ENCODE measurements at places on chromosomes 6 and 20.
A peak's percentile ranks its signal among the peaks of the same experiment; 100 is the strongest.

- no peak for DNase-seq
Observed at GRCh38 chr6:21754891-21755290, 161.3 kb downstream of the SOX4 start.

DNA sequence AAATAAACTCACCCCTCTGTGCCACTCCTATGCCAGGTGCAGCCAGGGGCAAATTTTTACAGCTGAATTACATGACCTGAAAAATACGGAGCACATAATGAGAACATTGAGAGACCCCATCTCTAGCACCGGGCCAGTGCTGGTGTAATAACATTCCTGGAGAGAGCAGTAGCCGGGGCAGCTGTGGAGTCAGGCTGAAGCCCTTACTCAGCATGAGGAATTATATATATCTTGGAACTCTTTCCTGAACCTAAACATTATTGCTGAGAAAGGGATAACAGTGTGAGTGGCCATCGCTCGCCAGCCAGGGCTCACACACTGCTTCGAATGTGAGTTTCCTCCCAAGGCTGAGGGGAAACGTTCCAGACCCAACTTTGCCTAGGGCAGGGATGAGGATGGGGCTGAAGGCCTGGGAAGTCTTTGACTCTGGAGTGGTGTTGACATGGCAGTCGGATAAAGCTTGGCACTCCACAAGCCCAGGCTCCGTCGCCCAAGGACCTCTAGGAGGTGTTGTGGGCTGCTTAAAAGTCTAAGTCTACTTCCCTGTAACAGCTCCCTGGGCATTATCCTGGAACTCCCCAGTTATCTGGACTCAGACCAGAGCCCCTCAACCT, 269.8 kb downstream of the CDC5L start:
- DNase-seq, result no peak

- DNase-seq, result peak; percentile 31
Observed at GRCh38 chr20:47501116-47501481, 588 bp upstream of the NCOA3 start.

DNA sequence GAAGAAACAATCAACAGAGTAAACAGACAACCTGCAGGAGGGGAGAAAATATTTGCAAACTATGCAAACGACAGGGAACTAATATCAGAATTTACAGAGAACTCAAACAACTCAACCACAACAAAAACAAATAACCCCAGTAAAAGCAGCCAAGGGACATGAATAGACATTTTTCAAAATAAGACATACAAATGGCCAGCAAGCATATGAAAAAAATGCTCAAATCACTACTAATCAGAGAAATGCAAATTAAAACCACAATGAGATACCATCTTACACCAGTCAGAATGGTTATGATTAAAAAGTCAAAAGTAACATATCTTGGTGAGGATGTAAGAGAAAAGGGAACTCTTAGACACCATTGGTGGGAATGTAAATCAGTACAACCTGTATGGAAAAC, 215.0 kb downstream of the THBS2 start:
- DNase-seq, result no peak

- DNase-seq, result no peak
Observed at GRCh38 chr6:100693249-100693927, 187.7 kb downstream of the ASCC3 start.

- DNase-seq, result no peak
Observed at GRCh38 chr6:15153191-15153590, 92.7 kb upstream of the JARID2 start.

DNA sequence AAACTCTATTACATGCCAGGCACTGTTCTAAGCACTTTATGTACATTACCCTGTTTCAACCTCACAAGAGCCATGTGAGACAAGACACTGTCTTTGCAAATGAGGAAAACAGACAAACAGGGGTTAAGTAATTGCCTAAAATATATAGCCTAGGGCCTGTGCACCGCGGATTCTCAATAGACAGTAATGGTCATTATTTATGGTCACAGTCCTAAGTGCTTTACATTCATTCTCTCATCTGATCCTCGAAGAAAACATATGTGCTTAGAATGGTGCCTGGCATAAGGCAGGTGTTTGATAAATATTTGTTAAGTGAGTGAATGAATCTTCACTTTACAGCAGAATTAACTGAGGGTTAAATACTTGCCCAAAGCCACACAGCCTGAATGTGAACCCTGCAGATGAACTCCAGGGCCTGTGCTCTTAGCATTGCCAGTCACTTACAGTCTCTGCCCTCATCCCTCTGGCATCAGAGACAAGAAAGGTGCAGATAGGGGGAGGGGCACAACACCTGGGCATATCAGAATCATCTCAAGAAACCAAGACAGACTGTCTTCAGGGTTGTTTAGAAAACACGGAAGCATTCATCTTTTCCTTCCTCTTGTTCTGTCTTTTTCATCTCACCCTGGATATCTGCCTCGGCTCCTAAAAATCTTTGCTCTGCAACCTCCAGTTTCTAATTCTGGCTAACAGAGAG, 92.8 kb upstream of the SASH1 start:
- peak; percentile 39 for DNase-seq

- DNase-seq, result no peak
Observed at GRCh38 chr6:6166064-6166463, 154.4 kb downstream of the F13A1 start.

DNA sequence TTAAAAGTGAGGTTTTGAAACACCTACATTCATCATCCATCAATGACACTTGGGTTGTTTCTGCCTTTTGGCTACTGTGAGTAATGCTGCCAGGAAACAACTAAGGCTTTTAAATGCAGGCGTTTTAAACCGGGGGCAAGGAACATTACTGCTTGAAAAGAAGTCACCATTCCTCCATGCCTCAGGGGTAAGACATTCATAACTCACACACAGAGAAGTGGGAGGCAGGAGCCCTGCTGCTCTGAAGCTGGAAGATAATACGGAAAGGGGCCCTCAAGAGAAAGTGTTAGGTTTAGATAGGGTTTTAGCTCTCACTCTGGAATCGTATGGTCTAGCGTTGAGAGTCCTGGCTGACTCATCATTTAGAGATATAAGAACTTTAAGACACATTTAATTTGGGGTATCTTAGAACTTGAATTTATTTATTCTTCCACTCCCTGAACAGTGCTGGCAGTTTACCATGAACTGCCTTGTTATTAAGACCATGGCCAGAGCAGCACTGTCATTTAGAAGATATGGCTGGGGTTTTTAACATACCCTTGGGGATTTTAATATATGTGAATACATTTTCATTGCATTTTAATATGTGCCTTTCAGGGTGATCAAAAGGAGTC, 1.8 kb downstream of the TUBB1 start:
- DNase-seq, result no peak

DNA sequence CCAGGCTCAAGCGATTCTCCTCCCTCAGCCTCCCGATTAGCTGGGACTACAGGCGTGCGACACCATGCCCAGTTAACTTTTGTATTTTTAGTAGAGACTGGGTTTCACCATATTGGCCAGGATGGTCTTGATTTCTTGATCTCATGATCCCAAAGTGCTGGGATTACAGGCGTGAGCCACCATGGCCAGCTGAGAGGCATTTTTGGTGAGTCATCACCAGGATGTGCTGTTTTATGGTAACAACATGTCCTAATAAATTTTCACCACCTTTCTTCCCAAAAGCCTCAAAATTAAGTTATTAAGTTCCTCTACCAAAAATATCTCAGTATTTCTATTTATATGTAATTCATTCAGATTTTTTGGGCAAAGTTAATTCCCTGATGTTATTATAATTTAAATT, 53.5 kb downstream of the COL21A1 start:
- DNase-seq, result no peak

GRCh38 chr20:10771435-10772140, 97.8 kb upstream of the JAG1 start:
- peak; percentile 12 for DNase-seq

- DNase-seq, result no peak
Observed at GRCh38 chr6:34773916-34774315, 16.6 kb downstream of the SNRPC start.

DNA sequence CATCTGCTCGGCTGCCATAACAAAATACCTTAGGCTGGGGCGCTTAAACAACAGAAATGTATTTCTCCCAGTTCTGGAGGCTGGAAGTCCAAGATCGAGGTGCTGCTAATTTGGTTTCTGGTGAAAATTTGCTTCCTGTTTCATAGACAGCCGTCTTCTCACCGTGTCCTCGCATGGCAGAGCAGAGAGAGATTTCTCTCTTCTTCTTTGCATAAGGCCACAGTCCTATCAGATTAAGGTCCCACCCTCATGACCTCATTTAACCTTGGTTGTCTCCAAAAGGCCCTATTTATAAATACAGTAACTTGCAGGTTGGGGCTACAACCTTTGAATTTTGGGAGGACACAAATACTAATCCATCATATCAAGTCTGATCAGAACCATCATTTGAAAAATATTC, 544.3 kb downstream of the KIF16B start:
- DNase-seq, result no peak

GRCh38 chr6:44171899-44172546, 13.4 kb downstream of the CAPN11 start:
- DNase-seq, result no peak

DNA sequence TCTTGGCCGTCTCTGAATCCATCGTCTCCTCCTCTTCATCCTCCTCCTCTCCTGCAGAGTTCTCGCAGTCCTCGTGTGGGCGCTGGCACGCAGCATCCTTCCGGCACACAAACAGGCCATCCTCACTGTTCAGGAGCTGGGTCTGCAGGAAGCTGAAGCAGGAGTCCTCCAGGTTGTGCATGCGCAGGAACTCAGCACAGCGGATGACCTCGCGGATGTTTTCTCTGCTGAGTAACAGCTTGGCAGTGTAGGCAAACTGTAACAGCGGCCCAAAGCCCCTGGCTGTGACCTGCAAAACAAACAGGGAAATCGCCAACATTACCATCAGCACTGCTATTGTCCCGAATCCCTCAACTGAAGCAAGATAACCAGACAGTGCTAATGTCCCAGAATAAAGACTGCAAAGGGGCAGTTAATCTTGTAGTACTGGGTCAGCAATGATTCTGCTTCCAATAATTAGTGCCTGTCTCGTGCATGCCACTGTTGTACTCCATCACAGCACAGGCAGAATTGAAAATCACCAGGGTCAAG, 57.4 kb downstream of the GJA10 start:
- DNase-seq, result peak; percentile 13

GRCh38 chr6:168056892-168057527, 22.0 kb downstream of the FRMD1 start:
- no peak for DNase-seq

GRCh38 chr6:45098256-45098655, 229.9 kb upstream of the RUNX2 start:
- DNase-seq, result no peak

- no peak for DNase-seq
Observed at GRCh38 chr6:167770291-167770955, 56.3 kb upstream of the AFDN start.

DNA sequence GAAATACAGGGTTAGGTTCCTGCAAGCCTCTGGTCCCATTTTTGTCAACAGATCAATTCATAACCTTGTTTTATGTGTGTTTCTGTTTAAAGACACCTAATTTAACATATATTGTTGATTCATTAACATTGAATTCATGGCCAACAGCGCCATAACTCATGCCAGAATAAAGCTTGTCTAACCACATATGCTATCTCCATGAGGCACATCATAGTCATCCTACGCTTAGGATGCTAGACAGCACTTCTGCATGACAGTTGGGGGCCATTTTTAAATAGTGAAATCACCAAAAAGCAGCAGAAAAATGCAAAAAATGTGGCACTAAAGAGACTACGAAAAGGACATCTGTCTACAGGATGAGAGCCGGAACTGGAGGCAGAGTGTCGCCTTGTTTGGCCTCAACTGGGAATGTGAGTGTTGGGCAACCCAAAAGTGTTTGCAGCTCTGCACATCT, 37.9 kb downstream of the TRAM2 start:
- no peak for DNase-seq

DNA sequence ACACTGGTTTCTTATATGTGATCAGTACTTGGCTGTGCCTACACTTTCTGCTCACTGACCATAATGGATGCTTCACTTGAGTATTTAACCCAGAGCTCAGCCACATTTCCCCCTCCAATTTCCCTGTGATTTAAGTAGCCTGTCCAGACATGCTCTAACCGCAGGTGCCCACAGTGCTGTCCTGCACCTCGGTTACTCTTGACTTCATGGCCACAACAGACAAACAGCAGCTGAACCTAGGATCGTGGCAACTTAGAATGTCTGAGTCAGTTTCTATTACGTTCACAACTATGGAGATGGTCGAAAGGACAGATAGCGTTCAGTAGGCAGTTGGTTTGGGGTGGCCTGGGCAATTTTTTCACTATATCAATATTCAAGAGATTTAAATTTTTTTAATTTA, 306.9 kb upstream of the SGK1 start:
- peak; percentile 28 for DNase-seq

DNA sequence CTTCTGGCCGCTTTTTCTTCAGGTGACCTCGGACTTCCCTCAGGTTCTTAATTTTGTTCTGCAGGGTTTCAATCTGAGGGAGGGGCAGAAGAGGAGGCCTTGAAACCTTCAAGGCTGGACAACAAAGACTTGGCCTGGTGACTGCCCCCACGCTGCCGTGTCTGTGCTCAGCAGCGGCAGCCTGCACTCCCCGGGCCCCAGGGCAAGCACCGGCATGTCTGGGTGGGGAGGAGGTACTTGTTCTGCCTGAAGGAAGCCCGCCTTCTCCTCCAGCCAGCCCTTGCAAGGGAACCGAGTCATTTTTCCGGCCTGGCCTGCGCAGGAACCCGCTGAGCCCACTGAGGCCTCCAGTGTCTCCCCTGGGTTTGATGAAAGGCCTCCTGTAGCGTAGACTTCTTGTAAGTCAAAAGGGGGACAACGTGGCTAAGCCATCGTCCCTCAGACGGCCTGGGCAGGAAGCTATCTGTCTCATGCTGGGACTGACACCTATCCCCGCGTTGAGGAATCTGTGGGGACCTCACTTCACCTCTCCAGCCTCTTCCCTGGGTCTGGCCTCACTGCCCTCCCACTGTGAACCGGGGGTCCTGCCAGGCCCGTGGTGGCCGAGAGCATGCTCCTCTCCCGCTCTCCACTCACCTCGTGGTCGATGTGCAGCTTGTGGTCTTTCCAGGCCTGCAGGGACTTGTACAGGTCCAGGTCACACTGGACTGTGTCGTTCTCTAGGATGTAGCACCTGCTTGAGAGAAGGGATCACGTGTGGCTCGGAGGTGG, 119.9 kb downstream of the SULF2 start:
- DNase-seq, result no peak

DNA sequence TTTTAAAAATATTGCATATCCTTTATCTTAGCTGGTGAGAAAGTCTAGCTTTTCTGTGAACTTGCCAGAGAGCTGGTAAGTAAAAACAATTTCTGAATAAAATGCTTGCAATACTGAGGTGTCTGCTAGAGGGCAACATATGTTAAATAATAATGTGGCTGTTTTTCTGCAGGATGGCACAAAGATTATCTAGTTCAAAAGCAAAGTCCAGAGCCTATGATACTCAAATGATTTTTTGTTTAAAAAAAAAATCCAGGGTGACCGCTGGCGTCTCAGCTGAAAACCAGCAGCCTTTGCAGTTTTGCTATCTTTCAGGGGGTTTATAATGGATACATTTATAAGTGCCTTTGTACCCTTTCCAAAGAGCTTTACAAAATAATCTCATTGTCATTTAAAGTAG, 194.9 kb downstream of the PHACTR1 start:
- peak; percentile 58 for DNase-seq

Data from NCI-H146 (cell line).